Testis (tissue), 5 donors: ENCODE measurements at places on chromosomes 5 and 9. TPM values are rescaled to one million over a fixed set of nuclear protein-coding genes. Genes with fewer than 3 reads are reported as not detected.

The ENTPD2 gene
- total RNA-seq = 9.6 TPM

The ECPAS gene
- total RNA-seq = 90.0 TPM

The ASTN2 gene
- total RNA-seq = 117 TPM

The CCNB1 gene
- total RNA-seq = 41.8 TPM

The GBGT1 gene
- 5.6 TPM for total RNA-seq

The SREK1IP1 gene
- total RNA-seq = 10.4 TPM

The PAEP gene
- total RNA-seq = not detected

The DDX4 gene
- 116 TPM for total RNA-seq

DNA sequence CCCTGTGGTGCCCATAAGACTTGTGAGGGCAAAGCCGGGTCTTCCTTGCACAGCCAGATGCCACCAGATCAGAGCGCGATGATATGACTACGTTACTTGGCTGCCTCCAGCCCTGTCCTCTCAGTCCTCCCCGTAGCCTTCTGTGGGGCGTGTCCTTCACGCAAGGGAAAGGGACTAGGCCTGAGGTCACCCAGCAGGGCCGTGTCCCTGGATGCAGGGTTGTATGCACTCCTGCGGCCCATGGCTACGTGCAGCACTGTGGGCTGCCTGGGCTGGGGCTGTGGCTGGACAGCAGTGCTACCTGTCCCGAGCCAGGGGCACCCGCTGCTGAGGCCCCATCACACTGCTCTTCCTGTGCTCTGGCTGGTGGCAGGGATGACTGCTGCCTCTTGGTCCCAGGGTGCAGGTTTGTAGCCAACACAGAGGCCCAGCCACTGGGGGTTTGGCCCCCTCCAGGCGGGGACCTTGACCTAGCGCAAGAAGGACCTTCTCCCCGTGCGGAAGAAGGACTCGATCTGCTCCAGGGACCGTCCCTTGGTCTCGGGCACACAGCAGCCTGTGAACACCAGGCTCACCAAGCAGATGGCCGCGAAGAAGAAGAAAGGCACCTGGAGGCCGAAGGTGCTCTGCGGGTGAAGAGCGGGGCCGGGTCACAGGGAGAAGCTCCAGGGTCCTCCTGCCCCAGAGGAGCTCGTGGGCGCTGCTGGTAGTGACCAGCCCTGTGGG, 7.2 kb downstream of the SLC2A6 start:
- no peak overlapping the region for H3K4me3 ChIP-seq
- H3K36me3 ChIP-seq = no peaks in the 10 kb centered on the region
- H3K4me1 ChIP-seq = no peaks in the 10 kb centered on the region
- H3K27ac ChIP-seq = no peak overlapping the region
- no peak for DNase-seq

DNA sequence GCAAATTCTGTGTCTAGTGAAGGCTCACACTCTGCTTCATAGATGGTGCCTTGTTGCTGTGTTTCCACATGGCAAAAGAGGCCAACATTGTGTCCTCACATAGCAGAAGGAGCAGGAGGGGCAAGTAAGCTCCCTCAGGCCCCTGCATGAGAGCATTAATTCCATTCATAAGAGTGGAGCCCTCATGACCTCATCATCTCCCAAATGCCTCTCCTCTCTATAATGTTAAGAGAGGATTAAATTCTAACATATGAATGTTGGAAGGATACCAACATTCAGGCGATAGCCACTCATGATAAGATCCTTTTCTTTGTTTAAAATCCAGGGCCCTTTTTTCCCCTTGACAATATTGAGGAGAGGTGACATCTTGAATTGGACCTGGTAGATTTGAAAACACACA, 35.2 kb upstream of the PAM start:
- no peaks in the 10 kb centered on the region for H3K27me3 ChIP-seq
- no peaks in the 10 kb centered on the region for H3K4me1 ChIP-seq
- no peak for DNase-seq
- no peak overlapping the region for H3K27ac ChIP-seq
- H3K36me3 ChIP-seq = no peaks in the 10 kb centered on the region

- H3K27me3 ChIP-seq = no peaks in the 10 kb centered on the region
- no peaks in the 10 kb centered on the region for H3K36me3 ChIP-seq
- no peak overlapping the region for H3K27ac ChIP-seq
- no peak overlapping the region for H3K4me3 ChIP-seq
Measured at GRCh38 chr5:103490030-103490739, 72.4 kb downstream of the NUDT12 start.

- no peak overlapping the region for H3K4me3 ChIP-seq
- H3K4me1 ChIP-seq = peaks cover 5% of the 10 kb centered on the region
- no peaks in the 10 kb centered on the region for H3K36me3 ChIP-seq
- no peak overlapping the region for H3K27ac ChIP-seq
- DNase-seq = no peak
Measured at GRCh38 chr5:912280-913091, 19.8 kb downstream of the TRIP13 start.

DNA sequence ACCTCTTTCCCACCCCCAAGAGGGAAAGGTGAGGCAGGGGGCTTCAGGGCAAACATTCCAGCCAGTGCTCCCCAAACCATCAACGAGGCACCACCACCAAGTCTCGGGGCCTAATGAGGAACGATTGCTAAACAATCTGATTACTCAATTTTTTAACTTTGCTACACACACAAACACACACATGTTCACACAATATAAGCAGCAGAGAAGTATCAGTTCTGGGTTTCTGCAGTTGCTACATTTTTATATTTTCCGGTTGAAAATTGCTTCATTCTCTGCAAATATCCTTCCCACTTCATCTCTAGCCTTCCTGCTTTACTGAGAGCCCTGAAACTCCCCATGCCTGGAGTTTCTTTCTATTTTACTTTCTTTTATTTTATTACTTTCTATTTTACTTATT, 60.2 kb downstream of the FEM1C start:
- DNase-seq = no peak
- no peak overlapping the region for H3K4me3 ChIP-seq
- H3K4me1 ChIP-seq = no peaks in the 10 kb centered on the region
- H3K27ac ChIP-seq = no peak overlapping the region
- H3K36me3 ChIP-seq = no peaks in the 10 kb centered on the region

GRCh38 chr9:135512241-135512603, 9.0 kb upstream of the LCN1 start:
- no peak overlapping the region for H3K4me3 ChIP-seq
- H3K4me1 ChIP-seq = no peaks in the 10 kb centered on the region
- no peaks in the 10 kb centered on the region for H3K36me3 ChIP-seq

DNA sequence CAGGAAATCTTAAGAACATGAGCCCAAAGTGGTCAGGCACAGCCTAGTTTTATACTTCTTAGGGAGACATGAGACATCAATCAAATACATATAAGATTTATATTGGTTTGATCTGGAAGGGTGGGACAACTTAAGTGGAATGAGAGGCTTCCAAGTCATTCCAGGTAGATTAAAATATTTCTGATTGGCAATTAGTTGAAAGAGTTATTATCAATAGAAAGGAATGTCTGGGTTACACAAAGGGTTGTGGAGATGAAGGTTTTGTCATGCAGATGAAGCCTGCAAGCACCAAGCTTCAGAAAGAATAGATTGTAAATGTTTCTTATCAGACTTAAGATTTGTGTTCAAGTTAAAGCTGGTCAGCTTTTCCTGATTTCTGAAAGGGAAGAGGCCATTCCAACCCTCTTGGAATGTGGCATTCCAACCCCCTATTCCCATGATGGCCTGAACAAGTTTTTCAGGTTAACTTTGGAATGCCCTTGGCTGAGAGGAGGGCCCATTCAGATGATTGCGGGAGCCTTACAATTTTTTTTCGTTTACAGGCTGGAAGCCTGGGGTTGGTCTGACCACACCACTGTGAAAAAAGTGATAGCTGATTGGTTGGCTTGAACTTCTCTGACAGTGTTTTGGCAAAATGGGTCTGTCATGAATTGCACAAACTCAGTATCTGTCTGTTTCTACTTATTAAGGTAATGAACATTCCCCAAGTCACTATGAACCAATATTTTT, 245.6 kb upstream of the RAI14 start:
- no peaks in the 10 kb centered on the region for H3K36me3 ChIP-seq
- no peaks in the 10 kb centered on the region for H3K4me1 ChIP-seq
- DNase-seq = no peak
- H3K27ac ChIP-seq = no peak overlapping the region
- no peaks in the 10 kb centered on the region for H3K27me3 ChIP-seq

GRCh38 chr5:179978792-179979191, 71.1 kb upstream of the TBC1D9B start:
- no peaks in the 10 kb centered on the region for H3K36me3 ChIP-seq
- no peak overlapping the region for H3K4me3 ChIP-seq
- H3K27ac ChIP-seq = no peak overlapping the region
- H3K27me3 ChIP-seq = no peaks in the 10 kb centered on the region
- DNase-seq = no peak
- no peaks in the 10 kb centered on the region for H3K4me1 ChIP-seq

- no peaks in the 10 kb centered on the region for H3K36me3 ChIP-seq
- peak overlapping the region; percentile 55 for H3K4me3 ChIP-seq
- H3K27me3 ChIP-seq = no peaks in the 10 kb centered on the region
- no peak overlapping the region for H3K27ac ChIP-seq
Measured at GRCh38 chr5:16179936-16180788, 571 bp upstream of the MARCHF11 start.

DNA sequence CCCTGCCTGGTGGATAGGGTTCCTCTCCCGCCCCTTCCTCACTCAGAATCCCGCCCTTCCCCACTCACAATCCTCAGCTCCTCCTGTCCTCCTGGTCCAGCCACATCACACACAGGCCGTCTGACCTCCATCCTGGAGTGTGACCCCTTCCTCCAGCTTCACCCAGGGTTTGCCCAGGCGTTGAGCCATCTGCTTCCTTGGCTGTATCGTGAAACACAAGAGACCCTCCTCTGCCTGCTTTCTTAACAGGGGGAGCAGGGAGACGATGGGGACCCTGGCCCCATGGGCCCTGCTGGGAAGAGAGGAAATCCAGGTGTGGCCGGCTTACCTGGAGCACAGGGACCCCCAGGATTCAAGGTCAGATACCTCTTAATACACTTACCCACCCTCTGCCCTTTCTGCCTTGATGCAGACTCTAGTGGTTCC, 32.3 kb upstream of the ORM1 start:
- DNase-seq = no peak
- no peak overlapping the region for H3K27ac ChIP-seq
- no peaks in the 10 kb centered on the region for H3K36me3 ChIP-seq

GRCh38 chr5:138274189-138274853, at the start of gene GFRA3:
GFRA3 (minus strand) TSS chr5:138274621; CDS start chr5:138274424, 197 bp downstream.
- peak within 1 kb of the TSS; percentile 29 for H3K4me3 ChIP-seq
- H3K36me3 ChIP-seq = no peaks in the 10 kb centered on the region
- H3K27ac ChIP-seq = no peak within 1 kb of the TSS

- no peak for DNase-seq
- no peaks in the 10 kb centered on the region for H3K36me3 ChIP-seq
- no peaks in the 10 kb centered on the region for H3K4me1 ChIP-seq
- H3K4me3 ChIP-seq = no peak overlapping the region
Measured at GRCh38 chr5:180381851-180382480, 28.8 kb upstream of the GFPT2 start.

GRCh38 chr5:130337179-130337888, 433.1 kb downstream of the CHSY3 start:
- no peaks in the 10 kb centered on the region for H3K27me3 ChIP-seq
- no peaks in the 10 kb centered on the region for H3K36me3 ChIP-seq
- H3K27ac ChIP-seq = no peak overlapping the region
- H3K4me3 ChIP-seq = no peak overlapping the region
- H3K4me1 ChIP-seq = no peaks in the 10 kb centered on the region
- no peak for DNase-seq

DNA sequence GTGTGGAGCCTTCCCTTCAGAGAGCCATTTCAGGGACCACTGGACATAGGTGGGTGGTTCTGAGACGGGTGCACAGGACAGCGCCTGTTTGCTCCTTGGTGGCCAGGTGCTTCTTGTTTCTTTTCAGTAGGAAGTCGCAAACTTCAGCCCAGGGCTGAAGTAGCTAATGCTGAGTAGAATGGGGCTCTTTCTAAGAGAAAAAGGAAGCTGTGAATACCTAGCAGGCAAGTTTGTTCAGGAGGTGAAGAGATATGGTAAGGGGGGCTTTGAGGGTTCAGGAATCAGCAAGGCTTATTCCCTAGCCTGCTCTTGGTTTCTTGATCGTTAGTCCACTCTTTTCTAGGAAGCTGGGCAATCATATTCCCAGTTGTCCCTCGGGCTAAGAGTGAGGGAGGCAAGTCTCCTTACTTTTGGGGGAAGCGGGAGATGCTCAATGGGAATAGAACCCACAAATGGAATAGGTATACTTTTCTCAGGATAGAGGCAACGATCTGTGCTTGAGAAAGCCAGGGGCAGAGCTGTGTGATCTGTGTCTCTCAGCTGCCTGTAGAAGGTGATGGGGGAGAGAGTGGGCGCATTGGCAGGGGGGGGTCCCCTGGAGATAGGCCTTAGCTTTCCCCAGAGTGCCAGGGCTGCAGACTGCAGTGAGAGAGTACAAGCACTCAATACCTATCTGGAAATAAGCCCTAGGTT, 1.9 kb upstream of the PURA start:
- DNase-seq = no peak
- no peaks in the 10 kb centered on the region for H3K27me3 ChIP-seq
- H3K4me1 ChIP-seq = peaks cover 50% of the 10 kb centered on the region
- no peak overlapping the region for H3K4me3 ChIP-seq
- no peaks in the 10 kb centered on the region for H3K36me3 ChIP-seq

DNA sequence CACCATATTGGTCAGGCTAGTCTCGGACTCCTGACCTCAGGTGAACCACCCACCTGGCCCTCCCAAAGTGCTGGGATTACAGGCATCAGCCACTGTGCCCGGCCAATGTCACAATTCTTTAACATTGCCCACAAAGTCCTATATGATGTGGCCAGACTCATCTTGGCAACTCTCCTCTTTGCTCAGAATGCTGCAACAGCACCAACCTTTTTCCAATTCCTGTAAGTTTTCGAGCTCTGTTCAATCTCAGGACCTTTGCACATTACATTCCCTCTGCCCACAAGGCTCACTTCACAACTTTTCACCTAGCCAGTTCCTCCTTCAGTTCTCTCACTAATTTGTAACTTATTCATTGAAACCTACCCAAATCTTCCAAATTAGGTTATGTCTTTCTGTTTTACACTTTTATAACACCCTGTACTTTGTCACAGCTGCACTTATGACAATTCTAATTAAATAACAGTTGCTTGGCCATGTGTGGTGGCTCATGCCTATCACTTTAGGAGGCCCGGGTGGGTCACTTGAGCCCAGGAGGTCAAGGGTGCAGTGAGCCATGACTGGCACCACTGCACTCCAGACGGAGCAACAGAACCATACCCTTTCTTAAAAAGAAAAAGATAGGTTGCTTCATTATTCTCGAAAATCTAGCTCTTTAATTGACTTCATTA, 30.9 kb upstream of the GLDC start:
- no peaks in the 10 kb centered on the region for H3K36me3 ChIP-seq
- H3K4me3 ChIP-seq = no peak overlapping the region
- no peaks in the 10 kb centered on the region for H3K27me3 ChIP-seq

DNA sequence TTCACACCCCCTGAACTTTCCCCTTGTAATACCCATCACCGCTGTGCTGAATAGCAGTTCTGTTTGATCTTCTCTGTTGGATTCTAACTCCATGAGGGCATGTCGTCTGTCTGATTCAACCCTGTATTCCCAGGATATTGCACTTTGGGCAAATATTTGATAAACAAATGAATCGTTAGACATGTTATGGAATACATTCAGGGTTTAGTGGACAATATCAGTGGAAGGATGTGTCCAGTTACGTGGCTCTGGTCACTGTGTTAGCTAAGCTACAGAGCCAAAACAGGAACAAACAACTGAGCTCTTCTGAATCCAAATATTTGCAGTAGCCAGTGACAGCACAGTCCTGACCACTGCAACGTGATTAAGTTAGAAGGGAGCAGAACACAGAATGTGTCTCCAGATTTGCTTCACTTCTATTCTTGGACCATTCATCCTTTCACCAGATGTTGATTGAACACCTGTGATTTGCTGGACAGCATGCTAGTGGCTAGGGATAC, 13.2 kb downstream of the ANGPTL2 start:
- H3K27ac ChIP-seq = no peak overlapping the region
- H3K4me1 ChIP-seq = no peaks in the 10 kb centered on the region
- H3K36me3 ChIP-seq = no peaks in the 10 kb centered on the region
